ENCODE measurements at places on chromosomes 5 and 9.

- peak; percentile 73 for DNase-seq
Measured at GRCh38 chr9:109108318-109108717, 11.4 kb downstream of the TMEM245 start.

- DNase-seq, result no peak
Measured at GRCh38 chr5:168085261-168086031, 206.0 kb upstream of the WWC1 start.

DNA sequence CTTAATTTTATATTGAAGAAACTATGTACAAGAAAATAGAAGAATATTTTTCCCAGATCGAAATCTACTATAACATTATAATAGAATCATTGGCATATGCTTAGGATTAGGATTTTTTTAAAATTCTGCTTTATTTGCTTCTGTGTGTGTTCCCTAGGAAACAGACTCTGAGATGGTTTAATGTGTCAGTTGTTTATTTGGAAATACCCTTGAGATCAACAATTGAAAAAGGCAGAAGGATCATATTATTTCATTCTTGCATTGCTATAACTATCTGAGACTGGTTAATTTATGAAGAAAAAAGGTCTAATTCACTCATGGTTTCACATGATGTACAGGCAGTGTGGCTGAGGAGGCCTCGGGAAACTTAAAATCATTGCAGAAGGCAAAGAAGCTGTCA is 622.6 kb downstream of the PRR16 start:
- DNase-seq, result no peak

- peak; percentile 94 for DNase-seq
Measured at GRCh38 chr5:65480306-65480865, 1.3 kb downstream of the ADAMTS6 start.

- no peak for DNase-seq
Measured at GRCh38 chr9:112575107-112575506, 88.5 kb downstream of the KIAA1958 start.

GRCh38 chr5:167771571-167771970 is 519.9 kb upstream of the WWC1 start:
- DNase-seq, result no peak
